ENCODE measurements at places on chromosomes 7 and 10. TPM values are rescaled to one million over a fixed set of nuclear protein-coding genes. Genes with fewer than 3 reads are reported as not detected.

DNA sequence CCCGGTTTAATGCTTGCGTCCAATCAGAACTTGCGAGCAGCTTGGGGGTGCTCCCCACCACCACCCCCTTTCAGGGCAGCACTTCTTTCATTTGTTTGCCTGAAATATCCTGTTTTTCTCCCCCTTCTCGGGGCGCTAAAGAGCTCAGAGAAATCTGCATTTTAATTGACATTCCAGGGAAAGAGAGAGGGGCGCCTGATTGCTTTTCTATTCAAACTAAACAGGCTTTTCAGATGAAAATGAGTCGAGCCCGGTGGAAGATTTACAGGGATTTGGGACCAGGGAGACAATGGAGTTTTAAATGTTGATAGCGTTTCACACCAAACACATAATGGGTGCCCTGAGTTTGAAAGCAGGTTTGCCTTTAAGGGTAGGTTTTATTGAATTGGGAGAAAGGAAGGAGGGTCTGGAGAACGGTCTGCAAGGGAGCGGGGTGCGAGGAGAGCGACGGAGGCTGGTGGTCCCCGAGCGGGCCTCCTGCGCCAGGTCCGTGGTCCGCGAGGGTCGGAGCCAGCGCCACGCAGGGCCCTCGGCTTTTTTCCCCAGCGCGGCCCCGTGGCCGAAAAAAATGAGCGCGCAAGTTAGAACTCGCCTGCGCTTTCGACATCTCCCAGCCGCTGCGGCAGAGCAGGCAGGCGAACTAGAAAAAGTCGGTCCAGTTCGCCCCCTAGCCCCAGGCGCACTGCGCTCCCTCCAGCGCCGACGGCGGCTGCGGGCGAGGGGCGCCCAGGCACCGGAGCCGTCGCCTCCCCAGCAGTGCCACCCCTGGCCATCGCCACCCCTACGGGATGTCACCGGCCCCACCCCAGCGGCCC, 1.3 kb downstream of the FGFR2 start:
- no peak for DNase-seq

- DNase-seq: no peak
Measured at GRCh38 chr7:124681946-124682345, 83.6 kb downstream of the GPR37 start.

GRCh38 chr7:111801277-111801676, 239.0 kb upstream of the IMMP2L start:
- DNase-seq: no peak

DNA sequence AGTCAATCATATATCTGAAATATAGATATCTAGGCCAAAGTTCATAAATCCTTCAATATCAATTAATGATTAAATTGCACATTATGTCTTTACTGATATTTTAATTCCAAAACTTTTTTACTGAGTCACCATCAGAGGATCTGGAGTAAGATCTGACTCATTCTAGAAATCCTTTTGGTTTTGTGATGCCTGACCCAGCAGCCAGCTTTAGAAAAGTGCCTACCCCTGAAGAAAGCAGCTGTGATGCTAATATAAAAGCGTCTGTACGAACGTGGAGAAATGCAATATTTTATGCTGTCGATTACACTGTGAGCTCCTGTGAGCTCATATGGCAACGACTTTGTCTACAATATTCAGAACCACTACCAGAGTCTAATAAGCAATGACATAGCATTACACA, 142.5 kb upstream of the LRRTM3 start:
- DNase-seq: no peak

GRCh38 chr7:129188892-129189660, 643 bp downstream of the SMO start:
- DNase-seq: no peak

GRCh38 chr10:114174695-114175188, 739 bp upstream of the CCDC186 start:
- no peak for DNase-seq

DNA sequence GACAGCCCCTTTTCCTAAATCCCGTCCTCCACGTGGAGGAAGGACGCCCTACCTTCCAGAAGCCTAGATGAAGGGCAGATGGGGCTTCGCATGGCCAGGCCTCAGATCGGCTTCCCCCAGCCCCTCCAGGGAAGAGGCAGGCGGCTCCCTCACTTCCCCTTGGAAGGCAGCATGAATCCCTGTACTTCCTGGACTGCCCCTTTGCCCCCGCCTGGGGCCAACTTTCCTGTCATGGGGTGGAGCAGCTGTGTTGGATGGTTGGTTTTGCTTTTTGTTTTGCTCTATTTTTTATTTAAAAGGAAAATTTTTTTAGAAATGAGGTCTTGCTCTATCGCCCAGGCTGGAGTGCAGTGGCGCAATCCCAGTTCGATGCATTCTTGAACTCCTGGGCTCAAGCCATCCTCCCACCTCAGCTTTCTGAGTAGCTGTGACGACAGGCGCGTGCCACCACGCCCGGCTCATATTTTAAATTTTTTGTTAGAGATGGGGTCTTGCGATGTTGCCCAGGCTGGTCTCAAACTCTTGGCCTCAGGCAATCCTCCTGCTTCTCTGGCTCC, 27.2 kb downstream of the GTF2IRD1 start:
- DNase-seq: no peak

- DNase-seq: no peak
Measured at GRCh38 chr10:31602541-31603234, 283.7 kb downstream of the ZEB1 start.

DNA sequence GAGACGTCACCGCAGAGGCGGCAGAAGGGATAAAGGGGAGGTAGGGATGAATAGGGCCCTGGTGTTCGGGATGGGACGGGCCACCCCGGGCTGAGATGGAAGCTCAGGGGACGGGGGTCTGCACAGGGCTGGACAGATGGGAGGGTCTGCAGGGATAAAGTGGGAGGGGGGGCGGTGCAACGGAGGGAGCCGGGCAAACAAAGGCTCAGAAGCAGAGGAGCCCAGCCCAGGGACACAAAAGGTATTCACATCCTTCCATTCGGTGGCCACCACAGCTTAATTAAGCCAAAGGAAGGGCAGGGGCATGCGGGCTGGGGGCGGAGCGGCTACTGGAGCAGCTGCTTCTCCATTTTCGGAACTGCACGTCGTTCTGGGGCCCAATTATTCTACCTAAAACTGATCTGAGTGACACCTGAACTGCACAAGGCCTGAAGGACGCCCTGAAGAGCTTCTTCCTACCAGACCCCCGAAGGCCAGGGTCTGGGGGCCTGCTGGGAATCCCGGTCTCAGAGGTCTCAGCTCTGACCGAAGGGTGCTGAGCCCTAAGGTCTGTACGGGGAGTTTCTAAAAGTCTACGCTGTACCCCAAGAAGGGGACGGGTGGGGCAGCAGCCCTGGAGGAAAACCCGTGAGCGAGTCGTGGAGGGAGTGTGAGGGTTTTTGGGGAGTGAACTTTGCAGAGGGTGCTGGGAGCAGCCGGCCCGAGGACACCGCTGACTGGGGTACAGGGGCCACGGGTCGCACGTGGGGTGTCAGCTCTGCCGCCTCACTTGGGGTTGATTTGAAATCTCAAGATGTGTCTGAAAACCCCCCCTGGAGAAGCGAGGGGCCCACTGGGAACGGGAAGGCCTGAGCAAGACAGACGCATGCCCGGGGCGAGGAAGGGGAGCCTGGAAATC, 334.8 kb downstream of the DNAJB6 start:
- DNase-seq: no peak

DNA sequence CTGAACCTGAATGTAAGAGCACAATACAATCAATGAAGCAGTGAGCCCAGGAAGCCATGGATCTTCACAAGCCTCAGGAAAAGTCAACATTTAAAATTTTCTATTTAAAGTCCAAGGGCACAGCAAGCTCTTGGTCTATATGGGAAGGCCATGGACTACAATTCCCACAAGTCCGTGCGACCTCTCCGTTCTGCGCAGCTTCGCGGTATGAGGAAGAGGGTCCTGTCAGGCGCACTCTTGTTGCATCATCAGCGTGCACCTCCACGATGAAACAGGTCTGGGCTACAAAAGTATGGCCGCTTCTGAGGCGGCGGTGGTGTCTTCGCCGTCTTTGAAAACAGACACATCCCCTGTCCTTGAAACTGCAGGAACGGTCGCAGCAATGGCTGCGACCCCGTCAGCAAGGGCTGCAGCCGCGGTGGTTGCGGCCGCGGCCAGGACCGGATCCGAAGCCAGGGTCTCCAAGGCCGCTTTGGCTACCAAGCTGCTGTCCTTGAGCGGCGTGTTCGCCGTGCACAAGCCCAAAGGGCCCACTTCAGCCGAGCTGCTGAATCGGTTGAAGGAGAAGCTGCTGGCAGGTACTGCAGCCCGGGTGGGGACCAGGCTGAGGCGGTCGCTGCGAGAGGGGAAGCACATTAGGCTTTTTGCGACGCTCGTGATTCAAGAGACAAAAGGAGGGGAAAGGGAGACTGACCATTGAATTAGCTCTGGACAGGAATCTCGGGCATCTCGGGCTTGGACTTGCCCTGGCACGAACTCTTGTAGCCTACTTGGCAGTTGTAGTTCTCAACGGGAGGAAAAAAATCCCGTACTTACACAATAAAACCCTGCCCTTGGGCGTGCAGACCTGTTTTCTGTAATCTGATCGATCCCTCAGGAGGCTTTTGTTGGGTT, at the start of gene TRUB1:
TRUB1 (plus strand) TSS at position 234 of the 894 bp plus-strand sequence; CDS start at position 293, 59 bp downstream.
- DNase-seq: peak; percentile 80

DNA sequence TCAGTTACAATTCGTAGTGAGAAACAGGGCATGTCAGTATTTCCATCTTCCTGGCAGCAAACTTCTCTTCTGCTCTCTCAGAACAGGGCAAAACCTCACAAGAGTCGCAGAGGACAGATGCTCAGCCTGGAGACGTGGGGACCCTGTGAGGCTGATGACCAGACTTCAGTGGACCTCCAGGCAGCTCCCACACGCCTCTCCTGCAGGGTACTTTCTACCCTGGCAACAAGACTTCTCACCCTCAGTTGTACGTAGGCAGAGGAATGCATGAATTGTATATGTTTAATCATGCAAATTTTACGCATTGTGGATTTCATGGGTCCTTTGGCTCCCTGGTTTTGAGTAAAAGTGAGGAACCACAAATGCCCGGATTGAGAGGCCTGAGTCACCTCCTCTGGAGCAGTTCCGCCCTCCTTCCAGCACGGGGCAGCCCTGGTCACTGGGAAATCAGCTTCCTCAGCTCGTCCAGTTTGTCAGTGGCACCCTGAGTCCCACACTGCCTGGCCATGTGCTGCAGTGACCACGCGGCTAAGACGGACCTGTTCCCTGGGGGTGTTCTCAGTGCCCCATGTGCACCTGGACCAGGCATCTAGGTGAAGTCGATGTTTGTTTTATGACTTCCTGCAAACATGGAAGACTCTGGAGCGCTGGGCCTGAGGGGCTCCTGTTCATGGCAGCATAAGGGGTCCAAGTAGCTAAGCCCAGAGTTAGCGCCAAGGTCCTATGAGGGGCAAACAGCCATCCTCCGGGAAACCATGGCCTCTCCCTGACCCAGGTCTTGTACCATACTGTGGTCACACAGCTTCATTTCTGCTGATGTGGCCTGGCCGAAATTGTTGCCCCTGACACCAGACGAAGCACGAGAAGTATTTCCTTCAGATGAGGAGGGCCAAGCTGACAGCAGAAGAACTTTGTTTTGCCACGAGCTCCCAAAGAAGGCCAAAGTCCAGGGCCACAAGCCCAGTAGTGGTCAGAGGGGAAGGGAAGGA, 165.1 kb downstream of the TNS3 start:
- DNase-seq: peak; percentile 6

GRCh38 chr7:67631476-67631875, 634.8 kb downstream of the TYW1 start:
- no peak for DNase-seq

DNA sequence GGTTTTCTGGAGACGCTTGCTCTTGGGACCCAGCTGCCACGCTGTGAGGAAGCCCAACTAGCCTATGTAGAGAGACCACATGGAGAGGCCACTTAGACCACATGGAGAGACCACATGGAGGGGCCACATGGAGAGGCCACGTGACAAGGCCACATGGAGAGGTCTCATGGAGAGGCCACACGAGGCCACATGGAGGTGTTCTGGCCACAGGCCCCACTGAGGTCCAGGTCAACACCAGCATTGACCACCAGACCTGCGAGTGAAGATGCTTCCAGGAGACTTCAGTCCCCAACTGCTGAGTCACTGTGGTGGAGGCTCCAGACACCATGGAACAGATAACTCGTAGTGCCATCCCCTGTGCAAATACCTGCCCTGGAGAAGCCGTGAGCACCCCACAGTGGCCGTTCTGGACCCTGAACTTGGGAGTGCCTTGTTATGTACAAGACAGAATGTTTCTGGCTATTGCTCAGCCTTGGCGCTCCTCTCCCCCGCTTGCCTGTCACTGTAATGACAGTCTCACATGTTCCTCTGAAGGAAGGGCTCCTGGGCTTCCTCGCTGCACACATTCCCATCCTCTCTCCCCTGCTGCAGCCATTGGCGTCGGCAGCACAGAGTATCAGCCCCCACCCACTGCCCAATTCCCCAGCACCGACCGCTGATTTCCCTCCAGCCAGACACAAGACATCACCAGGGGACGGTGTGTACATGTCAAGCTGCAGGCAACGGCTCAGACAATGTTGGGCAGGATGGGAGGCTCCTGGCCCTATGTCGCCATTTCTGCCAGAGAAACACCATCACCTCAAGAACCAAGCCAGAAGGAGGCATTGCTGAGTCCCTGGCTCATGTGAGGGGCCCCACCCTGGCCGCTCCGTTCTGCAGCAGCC, 49.0 kb upstream of the TNRC18 start:
- peak; percentile 85 for DNase-seq

GRCh38 chr10:28054228-28054860, 55.5 kb upstream of the ODAD2 start:
- no peak for DNase-seq

- no peak for DNase-seq
Measured at GRCh38 chr7:84021292-84021908, 173.2 kb downstream of the SEMA3A start.

- DNase-seq: no peak
Measured at GRCh38 chr10:90884431-90884830, 12.7 kb downstream of the RPP30 start.

GRCh38 chr7:114650491-114650890, 235.9 kb downstream of the FOXP2 start:
- DNase-seq: no peak

- no peak for DNase-seq
Measured at GRCh38 chr7:157840914-157841772, 504.3 kb downstream of the DNAJB6 start.

- DNase-seq: no peak
Measured at GRCh38 chr7:146639291-146639690, 522.7 kb downstream of the CNTNAP2 start.

The IDI2 gene
- not detected for polyA plus RNA-seq

The MRC1 gene
- polyA plus RNA-seq: 0.08 TPM

The HOXA1 gene
- 0.09 TPM for polyA plus RNA-seq

The ZCWPW1 gene
- polyA plus RNA-seq: 0.61 TPM

The NRCAM gene
- 0.03 TPM for polyA plus RNA-seq

The TAS2R40 gene
- not detected for polyA plus RNA-seq

The TMEM225B gene
- polyA plus RNA-seq: 0.62 TPM

The TSPAN33 gene
- polyA plus RNA-seq: not detected

The HTR5A gene
- not detected for polyA plus RNA-seq

The CREM gene
- 69.4 TPM for polyA plus RNA-seq

The SYCE1 gene
- polyA plus RNA-seq: not detected

The VAX1 gene
- polyA plus RNA-seq: not detected
